ENCODE measurements at places on chromosomes 11 and 22.

- no peak for DNase-seq
Measured at GRCh38 chr11:20443596-20443995, 56.1 kb downstream of the PRMT3 start.

GRCh38 chr22:18057568-18058209 lies 20.1 kb upstream of the PEX26 start:
- no peak for DNase-seq

DNA sequence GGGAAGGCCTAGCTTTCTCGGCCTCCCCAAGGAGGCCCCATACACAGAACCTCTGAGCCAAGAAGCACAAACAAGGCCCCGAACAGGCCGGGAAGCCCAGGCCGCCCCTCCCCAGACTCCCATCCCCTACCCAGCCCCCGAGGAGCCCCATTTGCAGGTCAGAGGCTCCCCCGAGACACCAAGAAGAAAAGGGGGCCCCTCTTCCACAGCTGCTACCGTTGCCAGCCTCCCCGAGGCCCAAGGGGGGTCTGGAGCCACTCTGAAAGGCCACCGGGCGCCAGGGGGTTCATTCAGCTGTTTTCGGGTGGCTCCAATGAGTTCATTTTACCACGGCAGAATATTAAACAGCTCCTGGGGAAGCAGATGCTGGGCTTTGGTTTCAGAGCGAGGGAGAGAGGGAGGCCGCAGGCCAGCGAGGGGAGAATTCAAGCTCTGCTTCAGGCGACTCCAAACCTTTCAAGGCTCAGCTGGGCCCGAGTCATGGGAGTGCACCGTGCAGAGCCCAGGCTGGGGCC lies 28.5 kb downstream of the MN1 start:
- no peak for DNase-seq

- DNase-seq: no peak
Measured at GRCh38 chr11:19734171-19734570, 21.5 kb downstream of the NAV2 start.

GRCh38 chr11:88655196-88655595 lies 317.7 kb upstream of the CTSC start:
- no peak for DNase-seq

DNA sequence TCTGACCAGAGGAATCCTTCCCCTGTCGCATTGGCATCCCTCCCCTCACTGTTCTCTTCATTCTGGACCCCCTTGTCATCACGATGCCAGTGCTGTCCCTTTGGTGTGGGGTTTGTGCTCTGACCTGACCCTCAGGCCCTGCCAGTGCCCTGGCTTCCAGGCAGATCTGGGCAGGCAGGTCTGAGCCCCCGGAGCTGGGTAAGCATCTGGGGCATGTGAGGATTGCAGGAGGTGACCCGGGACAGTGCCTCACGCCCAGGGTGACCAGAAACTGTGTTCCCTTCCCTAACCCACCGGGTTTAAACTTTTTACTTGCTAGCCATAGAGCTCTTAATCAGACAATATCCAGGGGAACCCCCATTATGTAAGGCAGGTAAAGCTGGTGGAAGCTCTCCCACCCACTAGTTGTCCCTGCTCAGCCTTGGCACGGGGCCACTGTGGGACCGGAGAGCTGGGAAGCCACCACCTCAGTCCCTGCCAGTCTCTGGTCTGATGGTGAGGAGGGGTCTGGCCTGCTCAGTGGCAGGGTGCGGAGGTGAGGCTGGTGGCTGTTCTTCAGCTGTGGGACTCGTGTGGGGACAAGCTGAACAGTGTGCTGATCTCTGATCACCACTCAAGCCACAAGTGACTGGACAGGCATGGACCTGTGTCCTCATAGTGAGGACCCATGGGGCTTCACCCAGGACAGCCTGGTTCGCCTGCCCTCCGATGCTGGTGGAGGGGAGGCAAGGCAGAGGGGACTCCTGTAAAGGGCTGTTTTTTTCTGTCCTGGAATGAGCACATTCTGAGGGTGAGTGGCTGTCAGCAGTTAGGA lies 38.0 kb downstream of the BCR start:
- DNase-seq: no peak

GRCh38 chr11:80103142-80103859 lies 662.5 kb upstream of the TENM4 start:
- no peak for DNase-seq

- DNase-seq: no peak
Measured at GRCh38 chr22:47278655-47279054, 516.2 kb downstream of the TBC1D22A start.

GRCh38 chr11:33891714-33892327 lies at the start of gene LMO2:
TSS of gene LMO2 (minus strand) at chr11:33892076. CDS start at chr11:33869716, 22,360 bp downstream.
- DNase-seq: no peak

DNA sequence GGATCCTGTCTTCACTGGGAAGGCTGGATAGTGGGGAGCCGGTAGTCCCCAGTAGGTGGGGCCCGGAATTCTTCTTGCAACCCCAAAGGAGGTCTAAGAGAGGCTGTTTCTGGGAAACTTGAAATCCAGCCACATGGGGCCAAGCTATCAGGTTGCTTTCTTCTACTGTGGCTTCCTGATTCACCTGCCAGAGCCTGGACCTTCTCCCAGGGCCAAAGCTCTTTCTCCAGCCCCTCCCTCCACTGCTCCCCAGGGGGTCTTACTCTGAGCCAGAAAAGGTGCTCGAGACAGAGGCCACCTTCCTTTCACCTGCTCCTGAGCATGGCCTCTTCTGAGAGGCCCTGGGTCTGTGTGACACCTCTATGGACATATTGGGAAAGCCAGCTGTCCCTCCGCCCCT lies 9.1 kb downstream of the TST start:
- no peak for DNase-seq

- no peak for DNase-seq
Measured at GRCh38 chr11:117795638-117796455, 1.2 kb downstream of the DSCAML1 start.

DNA sequence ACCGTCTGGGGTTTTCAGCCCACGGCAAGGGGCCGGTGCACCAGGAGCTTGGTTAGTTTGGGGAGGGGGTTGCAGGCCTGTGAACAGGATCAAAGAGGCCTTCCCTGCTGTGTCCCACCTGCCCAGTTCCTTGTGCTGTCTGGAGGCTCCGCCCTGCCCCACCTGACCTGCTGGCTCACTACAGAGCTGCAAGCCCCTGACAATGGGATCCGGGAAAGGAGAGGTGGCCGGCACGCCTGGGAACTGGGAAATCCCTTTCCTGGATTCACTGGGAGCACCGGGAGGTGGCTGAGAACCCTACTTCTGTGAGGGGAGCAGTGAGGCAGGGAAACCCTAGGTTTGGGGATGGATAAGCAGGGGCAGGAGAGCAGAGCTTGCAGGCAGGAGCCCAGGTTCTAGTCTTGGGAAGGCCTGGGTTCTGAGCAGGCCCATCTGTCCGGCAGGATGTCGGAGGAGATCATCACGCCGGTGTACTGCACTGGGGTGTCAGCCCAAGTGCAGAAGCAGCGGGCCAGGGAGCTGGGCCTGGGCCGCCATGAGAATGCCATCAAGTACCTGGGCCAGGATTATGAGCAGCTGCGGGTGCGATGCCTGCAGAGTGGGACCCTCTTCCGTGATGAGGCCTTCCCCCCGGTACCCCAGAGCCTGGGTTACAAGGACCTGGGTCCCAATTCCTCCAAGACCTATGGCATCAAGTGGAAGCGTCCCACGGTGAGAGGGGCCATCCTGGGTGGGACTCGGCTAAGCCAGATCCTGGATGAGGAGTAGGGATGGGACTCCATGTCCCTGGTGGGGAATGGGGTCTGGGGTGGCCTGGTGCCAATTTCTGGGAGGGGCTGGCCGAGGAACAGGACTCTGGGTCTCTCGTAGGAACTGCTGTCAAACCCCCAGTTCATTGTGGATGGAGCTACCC lies 786 bp downstream of the CAPN1 start:
- DNase-seq: no peak

GRCh38 chr11:106828976-106829375 lies 189.3 kb downstream of the GUCY1A2 start:
- no peak for DNase-seq

DNA sequence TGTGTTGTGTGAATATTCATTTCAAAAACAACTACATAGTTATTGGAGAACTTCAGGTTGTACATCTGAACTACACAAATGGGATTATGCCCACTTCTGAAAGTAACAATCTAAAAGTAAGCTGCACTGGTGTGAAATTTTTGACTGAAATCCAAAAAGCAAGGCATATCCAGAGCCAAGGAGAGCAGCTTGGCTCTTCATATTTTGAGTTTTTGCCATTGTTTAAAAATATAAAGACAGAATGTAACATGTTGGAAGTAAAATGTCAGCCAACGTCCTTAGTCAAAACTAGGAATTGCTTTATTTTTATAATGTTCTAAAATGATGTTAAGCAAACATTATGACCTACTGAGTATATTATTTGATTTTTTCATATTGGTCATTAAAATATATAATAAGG lies 45.8 kb upstream of the NOX4 start:
- DNase-seq: no peak

GRCh38 chr11:8652140-8652539 lies 30.3 kb downstream of the TRIM66 start:
- DNase-seq: no peak

- no peak for DNase-seq
Measured at GRCh38 chr22:48491451-48491941, 1336.2 kb downstream of the BRD1 start.

DNA sequence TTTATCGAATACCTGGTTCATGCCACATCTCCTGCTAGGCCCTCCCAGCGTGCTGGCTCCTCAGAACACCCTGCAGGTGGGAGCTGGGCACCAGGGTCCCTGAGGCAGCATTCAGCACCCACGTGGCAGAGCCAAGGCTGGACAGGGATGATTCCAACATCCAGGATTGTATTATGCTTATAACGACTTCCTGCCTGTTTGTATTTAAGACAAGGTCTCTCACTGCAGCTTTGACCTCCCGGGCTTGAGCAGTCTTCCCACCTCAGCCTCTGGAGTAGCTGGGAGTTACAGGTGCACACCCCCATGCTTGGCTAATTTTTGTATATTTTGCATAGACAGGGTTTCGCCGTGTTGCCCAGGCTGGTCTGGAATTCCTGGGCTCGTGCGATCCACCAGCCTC lies 64.7 kb upstream of the WNT7B start:
- no peak for DNase-seq

DNA sequence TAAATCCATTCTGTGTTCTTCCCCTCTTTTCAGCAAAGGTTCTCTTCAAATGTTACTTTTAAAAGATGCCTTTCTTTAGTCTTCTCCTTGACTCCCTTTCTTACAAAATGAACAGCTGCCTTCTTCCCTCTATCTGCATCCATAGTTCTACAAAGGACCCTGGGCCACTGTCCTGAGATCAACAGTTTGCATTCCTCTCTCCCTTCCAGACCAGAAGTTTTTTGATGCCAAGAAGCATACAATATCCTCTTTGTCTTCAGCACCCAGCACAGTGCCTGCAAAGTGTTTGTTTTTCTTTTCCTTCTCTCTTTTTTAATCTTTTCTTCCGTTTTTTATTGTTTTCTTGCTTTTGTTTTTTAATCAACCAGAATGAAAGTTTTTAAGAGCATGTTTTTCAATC lies 183.5 kb upstream of the SNX19 start:
- no peak for DNase-seq

- no peak for DNase-seq
Measured at GRCh38 chr22:44659140-44659539, 42.9 kb upstream of the PRR5 start.

GRCh38 chr22:29374401-29374800 lies 14.0 kb downstream of the AP1B1 start:
- no peak for DNase-seq

- DNase-seq: no peak
Measured at GRCh38 chr22:26122920-26123468, 46.3 kb upstream of the SEZ6L start.

DNA sequence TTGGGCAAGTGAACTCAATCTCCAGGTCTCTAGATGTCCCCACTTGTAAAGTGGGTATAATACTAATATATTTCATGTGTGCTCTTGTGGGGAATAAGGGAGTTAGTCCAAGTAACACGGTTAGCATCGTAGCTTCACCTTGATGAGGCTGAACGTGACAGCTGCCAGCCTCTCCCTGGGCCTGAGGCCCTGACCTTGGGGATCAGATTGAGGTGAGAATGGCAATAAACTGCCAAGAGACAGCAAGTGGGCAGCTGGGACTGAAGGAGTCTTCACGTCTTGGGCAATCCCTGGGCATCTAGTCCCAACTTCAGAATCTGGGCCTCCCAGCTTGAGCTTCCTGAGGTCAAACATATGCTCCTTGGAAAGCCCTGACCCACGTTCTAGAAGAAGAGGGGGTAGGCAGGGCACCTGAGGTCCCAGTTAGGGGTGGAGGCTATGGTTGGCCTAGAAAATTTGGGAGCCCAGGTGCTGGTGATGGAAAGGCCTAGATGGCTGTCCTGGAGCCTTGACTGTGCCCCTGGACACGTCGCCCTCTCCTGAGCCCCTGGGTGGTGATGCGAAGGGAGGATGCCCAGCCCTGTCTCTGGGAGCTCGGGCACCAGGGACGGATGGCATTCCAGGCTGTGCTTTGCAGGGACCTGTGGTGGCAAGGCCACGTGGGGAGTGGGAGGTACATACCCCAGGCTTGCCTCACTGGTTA lies 23.4 kb downstream of the ADAMTS15 start:
- no peak for DNase-seq

DNA sequence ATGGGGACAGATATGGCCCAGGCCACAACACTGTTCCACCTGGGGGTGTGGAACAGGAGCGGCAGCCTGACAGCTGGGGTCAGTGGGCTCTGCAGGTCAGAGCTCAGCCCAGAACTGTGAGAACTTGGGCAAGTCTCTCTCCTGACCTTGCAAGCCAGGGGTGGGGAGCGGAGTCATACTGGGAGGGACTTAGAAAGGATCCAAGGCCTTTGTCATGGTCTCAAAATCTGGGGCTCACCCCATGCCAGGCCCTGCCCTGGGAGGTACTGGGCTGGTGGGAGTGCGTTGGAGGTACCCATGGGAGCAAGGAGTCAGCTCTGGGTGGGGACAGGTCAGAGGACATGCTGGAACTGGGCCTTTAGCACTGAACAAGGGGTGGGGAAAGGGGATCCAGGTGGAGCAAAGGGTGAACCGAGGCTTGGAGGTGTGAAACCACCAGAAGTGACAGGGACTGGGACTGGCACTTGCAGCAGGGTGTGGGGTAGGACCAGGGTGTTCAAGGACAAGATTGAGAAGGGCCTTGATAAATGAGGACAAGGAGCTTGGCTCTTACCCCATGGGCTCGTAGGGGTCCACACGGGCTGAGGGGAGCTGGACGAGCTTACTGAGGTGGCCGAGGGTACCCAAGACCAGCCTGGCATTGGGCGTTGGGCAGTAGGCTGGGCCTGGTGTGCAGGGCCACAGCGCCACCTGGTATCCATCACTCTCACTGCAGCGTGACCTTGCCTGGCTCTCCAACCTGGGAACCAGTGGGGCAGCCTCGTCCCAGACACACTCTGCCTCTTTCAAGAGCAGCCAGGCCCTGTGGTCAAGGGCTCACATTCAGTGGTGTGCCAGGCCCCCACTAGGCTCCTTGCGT lies 7.4 kb upstream of the PMM1 start:
- no peak for DNase-seq

GRCh38 chr11:61795876-61796526 lies 3.3 kb downstream of the FEN1 start:
- no peak for DNase-seq

DNA sequence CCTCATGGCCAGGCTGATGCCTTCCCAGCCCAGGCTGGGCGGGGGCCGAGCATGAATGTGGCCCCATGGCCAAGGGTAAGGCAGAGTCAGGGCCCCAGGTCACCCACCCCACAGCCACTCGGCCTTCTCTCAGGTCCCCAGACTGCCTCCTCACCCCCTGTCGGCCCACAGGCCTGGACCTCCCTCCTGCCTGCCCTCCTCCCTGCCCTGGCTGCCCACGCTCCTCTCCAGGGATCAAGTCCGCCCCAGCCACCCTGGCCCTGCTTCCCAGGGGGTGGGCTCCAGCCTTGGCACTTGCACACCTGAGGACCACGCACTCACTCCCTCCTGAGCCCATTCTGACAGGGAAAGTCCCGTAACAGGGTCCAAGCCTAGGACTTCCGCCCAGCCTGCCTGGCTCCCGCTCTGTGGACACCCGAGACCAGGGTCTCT lies 37.8 kb upstream of the TH start:
- peak; percentile 4 for DNase-seq
